ENCODE measurements at places on chromosomes 2 and 18.

DNA sequence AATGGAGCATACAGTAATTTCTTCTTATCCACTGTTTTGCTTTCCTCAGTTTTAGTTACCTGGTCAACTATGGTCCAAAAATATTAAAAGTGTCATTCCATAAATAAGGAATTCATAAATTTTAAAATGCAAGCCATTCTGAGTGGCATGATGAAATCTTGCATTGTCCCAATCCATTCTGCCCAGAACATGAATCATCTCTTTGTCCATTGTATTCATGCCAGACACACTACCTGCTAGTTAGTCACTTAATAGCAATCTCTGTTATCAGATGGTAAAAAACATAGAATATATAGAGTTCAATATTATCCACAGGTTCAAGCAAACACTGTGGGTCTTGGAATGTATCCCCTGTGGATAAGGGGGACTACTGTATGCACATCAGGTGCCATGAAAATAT, 872.2 kb upstream of the NXPH2 start:
- no peak for DNase-seq

DNA sequence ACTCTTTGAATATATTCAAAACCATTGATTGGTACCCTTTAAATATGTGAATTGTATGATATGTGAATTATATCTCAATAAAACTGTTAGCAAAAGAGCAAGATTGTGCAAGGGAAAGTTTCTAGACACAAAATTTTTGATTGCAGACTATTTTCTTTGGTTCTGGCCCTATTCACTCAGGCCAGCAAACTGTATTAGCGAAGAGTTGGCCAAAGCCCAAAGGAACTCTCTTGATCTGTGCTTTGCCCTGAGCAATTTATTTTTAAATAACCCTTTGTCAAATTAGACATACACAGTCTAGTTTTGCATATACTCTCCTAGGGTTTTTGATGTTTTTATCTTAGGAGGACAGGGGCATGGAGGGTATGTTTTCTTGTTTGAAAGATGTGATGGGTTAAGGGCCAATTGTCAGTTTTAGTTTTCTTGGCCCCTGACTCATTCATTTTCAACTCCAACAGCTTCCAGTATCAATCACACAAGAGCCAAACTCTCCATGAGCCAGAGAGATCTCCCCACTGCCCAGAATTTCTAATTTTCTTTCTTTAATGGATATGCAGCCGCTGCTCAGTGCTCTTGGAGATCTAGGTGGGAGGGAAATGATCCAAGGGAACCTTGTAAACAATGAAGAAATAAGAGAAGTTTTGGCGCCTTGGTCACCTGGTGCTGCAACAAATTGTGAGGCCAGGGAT, 231.5 kb downstream of the SRBD1 start:
- DNase-seq, result no peak

DNA sequence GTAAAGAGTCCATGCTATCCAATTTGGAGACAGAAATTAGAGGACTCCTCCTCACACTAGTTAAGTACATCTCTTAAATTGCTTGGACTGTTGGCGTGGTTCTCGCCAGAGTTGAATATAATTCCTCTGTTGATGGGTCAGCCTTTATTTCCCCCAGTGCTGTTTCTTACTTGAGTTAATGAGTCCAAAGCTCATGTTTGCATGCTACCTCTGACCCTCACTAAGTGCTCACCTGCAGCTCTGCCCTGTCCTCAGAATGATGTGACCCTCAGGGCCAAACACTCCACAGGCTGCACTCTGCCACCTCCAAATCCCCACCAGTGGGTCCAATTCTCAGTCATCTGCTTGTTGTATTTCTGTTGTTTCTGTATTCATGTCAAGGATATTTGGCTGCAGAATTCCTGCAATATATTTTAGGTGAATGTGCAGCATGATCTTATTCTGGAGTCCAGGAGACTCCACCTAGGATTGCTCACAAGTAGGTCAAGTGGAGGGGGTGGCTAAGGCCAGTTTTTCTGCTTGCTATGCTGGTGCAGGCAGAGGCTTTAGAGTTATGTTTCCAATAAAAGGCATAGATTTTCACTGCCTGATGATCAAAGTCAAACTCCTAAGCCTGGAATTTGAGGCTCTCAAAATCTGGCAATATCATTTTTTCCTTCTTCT, 37.8 kb downstream of the RDH14 start:
- no peak for DNase-seq

DNA sequence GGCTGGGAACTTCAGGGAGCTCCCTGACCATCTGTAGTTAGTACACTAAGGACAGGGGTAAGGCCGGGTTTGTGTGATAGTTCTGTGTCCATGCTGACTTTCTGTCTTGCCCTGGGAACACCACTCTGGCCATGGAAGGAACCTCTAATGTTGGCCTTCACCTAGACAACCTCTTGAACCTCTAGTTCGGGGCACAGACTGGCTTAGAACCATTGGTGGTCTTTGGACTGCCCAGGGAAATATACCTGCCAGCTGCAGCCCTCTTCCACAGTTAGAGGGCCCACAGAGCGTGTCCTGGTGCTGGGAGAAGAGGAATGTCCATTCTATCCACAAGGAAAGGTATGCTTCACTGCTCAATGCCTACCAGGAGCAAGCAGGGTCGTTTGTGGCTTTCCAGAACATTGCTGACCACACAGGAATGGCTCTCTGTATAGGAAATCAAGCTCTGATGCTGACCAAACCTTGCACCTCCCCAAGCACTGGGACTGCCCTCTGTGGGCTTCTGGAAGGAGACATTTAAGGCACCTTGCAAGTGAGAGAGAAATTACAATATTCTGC, 318.8 kb upstream of the EPAS1 start:
- DNase-seq, result no peak

GRCh38 chr18:31648966-31649429, 35.4 kb downstream of the B4GALT6 start:
- DNase-seq, result no peak

DNA sequence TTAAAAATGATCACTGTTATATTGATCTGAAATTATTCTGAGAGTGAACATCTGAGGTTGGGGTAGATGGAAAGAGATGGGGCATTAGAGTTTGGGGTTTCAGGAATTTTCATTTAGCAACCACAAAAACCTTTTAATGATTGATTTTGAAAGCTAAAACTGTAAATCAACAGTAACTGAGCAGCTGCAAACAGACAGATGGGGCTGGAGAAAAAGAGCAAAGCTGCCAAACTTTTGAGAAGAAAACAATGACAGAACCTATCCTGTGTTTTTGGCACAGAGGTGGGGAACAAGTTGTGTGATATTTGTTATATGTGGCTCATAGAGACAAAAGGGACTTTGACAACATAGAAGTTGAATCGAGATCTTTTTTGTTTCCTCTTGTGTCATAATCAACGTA, 415.8 kb upstream of the DSEL start:
- DNase-seq, result no peak

DNA sequence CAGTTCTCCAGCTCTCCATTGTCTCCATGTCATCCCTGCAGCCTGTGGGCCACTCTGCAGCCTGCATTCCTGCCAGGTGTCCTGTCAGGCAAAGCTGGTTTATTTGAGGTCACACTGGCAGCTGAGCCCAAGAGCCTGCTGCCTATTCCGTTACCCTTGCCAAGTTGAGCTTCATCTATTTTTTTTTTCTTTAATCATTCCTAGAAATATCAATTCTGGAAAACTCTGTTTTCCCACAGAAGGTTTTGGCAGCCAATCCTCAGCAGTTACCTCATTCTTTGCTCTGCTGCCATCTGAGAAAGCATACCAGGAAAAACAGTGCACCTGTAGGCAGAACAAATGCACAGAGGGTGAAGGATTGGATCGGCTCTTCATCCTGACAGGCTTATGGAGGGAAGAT, 411.0 kb upstream of the ACVR2A start:
- no peak for DNase-seq

- no peak for DNase-seq
These were observed 154.4 kb upstream of the CREB1 start for GRCh38 chr2:207375207-207375875.

GRCh38 chr18:1483385-1483784, 578.7 kb downstream of the ADCYAP1 start:
- DNase-seq, result no peak

DNA sequence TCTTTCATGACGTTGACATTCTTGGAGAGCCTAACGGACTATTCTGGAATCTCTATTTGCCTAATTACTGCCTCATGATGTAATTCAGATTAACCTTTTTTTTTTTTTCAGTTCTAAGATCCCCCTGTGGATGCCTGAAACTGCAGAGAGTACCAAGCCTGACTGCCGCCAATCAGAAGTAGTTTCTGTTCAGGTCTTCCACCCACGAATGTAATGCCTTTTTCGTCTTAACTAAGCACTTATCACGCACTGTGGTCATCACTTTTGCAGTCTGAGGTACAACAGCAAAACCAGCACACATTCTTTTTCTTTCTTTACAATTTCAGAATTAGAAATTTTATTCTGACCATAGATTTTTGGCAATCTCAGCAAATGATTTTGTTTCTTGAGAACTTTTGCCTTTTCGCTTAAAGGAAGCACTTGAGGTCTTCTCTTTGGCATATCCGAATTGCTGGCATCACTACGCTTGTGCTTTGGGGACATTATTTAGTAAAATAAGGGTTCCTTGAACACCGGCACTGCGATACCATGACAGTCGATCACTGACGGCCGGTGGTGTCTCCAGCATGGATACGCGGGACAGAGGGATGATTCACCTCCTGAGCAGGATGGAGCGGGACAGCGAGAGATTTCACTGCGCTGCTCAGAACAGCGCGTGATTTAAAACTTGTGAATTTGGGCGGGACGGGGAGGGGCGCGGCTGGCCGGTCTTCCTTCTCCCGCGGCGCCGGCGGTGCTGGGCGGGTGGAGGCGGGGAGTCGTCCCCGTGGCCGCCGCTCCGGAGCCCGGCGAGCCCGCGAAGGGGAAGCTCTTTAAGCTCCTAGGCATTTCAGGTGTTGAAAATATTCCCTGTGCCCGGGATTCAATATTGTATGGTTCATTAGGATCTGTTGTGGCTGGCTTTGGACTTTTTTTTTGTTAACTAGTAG, 32.0 kb upstream of the GPR55 start:
- no peak for DNase-seq

- DNase-seq, result no peak
These were observed 10.4 kb downstream of the RTTN start for GRCh38 chr18:70195014-70195614.

DNA sequence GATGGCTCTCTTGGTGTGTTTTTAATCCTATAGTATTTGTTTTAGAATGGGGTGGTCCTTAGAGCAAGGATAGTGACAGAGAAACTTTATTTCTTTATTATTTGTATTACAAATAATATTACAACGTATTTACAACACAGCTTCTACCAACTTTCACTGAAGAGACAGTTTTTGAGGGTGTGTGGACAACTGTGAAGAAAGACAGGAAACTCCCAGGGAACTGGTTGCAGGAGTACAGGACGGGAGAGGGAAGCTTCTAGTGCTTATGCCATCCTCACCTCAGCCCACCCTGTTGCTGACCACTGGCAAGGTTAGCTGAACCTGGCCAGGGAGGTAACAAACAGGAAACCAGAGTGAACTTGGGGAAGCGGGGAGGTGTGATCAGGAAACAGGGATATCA, 251.7 kb downstream of the BCL11A start:
- DNase-seq, result no peak

Measured in NCI-H2081 treated with DMSO at 0.1 percent for 48 hours (cell line).